ENCODE measurements at places on chromosomes 5 and 9. TPM values are rescaled to one million over a fixed set of nuclear protein-coding genes. Genes with fewer than 3 reads are reported as not detected.

DNA sequence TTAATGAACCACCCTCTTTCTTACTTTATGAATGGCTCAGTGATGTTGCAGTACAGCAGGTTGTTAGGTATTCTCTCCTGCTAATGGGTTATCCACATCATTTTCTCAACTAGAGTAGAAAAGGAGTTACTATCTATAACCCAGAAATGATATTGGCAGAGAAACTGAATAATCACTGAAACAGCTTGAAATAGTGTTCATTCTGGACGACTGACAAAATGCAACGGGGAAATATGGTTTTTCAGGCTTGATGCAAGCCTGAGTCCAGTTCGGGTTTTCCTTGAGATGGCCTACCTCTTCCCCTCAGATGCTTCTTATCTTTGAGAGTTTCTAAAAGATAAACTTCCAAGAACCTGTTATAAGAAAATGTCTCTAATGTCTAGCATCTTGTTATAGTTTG, 187.3 kb downstream of the RAB3C start:
- no peak for DNase-seq

Gene MED22
- total RNA-seq: 34.7 TPM

Gene PCDHB12
- total RNA-seq: not detected

GRCh38 chr9:119160551-119160950, 208.7 kb downstream of the BRINP1 start:
- DNase-seq: no peak

- DNase-seq: no peak
Observed at GRCh38 chr5:178296066-178296465, 63.5 kb upstream of the PHYKPL start.

Gene CDC25C
- 20.2 TPM for total RNA-seq

Gene NOP16
- total RNA-seq: 237 TPM

- DNase-seq: no peak
Observed at GRCh38 chr5:94796586-94796985, 178.1 kb downstream of the SLF1 start.

Gene CA9
- 0.40 TPM for total RNA-seq

DNA sequence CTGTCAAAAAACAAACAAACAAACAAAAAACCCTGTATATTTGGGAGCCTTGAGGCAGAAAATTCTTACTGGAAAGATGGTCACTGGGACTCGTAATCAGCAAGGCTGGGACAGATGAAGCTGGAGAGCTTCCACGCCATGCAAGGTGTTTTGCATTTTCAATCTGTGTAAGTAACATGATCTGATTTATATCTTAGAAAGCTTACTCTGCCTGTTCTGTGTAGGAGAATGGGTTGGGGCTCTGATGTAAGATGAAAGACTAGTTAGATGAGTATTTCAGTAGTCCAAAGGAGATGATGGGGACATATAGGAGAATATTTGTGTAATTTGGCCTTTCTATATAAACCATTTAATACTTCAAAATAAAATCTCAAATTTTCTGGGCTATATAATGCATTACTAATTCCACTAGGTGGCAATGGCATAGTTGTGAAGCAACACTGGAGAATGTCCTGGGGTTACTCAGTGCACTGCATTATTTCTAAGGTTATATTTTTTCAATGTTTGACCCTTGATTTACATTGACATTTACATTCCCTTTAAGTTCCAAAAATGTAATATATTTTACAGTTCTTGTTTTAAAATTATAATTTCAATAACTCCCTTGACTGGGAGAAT, 21.9 kb upstream of the FSD1L start:
- DNase-seq: no peak

Gene DMGDH
- total RNA-seq: not detected

DNA sequence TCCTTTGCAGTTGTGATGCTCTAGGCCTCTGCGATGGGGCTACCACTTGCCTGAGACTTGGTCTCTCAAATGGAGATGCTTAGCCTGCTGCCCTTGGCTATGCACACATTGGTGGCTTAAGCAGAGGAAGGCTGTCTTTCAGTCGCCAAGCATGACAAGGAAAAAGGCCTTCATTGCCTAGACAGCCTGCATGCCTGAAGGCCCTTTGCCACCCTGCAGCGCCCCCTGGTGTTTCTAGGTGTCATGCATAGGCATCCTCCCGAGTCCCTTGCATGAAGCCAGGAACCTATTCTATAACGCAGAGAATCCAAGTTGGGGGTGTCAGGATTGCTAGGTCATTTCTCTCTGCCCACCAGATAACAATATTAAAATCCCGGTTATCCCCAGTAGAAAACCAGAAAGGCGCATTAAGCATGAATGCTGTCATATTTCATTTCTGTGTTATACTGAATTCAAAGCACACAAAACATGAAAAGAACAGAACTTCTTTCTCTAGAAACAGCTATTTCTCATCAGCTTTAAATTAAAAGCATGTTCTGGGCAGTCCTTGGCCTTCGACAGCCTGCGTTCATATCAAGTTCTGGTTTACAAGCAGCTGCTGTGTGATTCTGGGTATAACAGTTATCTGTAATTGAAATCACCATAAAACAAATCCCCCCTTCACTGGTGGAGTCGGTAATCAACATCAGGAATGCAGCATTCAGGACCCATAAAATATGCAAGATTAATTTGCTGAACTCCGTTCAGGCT, 59.7 kb upstream of the TRPC7 start:
- peak; percentile 74 for DNase-seq

DNA sequence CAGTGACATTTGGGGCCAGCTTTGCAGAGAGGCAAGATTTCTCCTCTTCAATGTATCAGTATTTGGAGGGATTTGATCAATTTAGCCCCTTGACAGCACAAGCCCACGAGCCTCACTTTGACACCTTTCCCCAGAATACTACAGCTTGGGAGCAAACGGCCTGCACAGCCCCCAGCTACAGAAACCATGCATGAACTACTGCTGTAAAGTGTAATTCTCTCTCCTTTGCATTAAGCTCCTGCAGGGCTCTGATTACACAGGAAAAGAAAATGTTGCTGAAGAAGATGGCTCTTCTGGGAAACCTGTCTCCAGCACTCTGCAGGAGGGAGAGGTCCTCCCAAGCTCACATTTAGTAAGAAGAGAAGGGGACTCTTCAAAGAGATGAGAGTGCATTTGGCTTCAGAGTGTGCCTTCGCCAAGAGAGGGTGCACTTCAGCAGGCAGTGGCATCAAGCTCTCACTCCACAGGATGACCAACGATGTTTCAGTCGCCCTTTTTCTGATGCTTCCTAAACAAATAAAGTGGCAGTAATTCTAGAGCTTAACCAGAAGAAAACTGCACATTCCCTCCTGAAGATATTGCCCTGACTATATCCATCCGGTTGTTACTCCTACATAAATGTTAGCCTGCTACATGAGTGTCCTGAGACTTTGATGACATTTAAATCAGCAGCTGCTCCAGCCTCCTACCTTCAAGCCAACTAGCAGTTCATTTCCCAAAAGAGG, 272.2 kb downstream of the AUH start:
- DNase-seq: no peak

Gene PCDHB7
- total RNA-seq: not detected

Gene PCDHGC5
- not detected for total RNA-seq

DNA sequence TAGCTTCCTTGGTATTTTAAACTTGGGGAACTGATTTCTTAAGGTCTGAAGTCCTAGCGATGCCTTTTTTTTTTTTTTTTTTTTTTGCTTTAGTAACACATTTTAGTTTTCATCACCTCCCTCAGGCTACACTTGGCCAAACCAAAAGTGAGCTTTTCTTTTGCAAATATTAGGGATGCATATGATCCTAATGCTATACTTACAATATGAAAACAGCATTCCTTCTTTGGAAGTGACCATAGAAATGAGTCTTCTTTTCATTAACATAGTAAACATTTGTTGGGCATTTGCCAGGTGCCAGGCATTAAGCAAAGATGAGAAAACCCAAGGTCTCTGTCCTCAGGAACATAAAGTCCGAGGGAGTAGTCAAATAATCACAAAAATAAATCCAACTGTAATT, 189.8 kb downstream of the ALDH1A1 start:
- no peak for DNase-seq

Gene PLPP7
- 8.1 TPM for total RNA-seq

- peak; percentile 43 for DNase-seq
Observed at GRCh38 chr5:126016256-126016655, 407.0 kb upstream of the GRAMD2B start.

Gene STXBP1
- 87.7 TPM for total RNA-seq

DNA sequence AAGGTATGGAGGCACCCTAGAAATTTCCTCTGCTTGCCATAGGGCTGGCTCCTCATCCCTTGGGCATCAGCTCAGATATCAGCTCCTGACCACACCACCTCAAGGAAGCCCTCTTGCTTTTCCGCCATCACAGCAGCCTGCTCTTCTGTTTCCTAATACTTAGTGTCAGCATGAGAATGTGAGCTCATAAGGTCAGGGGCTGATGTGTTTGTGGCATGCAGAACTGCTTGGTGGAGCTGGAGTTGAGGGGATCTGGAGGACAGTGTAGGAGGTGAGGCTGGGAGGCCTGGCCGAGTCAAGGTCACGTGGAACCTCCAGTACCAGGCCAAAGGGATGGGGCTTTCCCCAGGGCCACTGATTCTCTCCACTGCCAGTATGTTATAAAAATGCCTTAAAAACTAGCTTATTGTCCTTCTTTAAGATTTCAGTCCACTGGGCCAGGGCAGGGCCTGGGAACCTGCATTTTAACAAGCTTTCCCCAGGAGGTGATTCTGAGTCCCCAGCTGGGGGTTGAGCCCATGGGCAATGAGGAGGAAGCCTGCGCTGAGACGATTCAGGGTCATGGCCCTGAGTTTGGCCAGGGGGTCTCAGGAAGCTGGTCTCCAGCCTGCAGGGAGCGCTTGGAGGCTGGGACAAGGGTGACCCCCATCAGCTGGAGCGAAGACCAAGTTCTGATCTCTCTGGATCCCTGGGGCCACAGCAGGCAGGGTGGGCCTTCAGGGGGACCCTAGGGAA, 28.6 kb downstream of the DAB2IP start:
- DNase-seq: no peak

Gene GFI1B
- not detected for total RNA-seq

Gene PCAT7
- 1.2 TPM for total RNA-seq

Gene SOX30
- not detected for total RNA-seq

Gene FGF18
- 11.2 TPM for total RNA-seq

Gene SLC34A1
- total RNA-seq: not detected

Gene CDH12
- total RNA-seq: not detected

- DNase-seq: no peak
Observed at GRCh38 chr9:24616863-24617262, 71.2 kb upstream of the IZUMO3 start.

Gene HTR4
- not detected for total RNA-seq

DNA sequence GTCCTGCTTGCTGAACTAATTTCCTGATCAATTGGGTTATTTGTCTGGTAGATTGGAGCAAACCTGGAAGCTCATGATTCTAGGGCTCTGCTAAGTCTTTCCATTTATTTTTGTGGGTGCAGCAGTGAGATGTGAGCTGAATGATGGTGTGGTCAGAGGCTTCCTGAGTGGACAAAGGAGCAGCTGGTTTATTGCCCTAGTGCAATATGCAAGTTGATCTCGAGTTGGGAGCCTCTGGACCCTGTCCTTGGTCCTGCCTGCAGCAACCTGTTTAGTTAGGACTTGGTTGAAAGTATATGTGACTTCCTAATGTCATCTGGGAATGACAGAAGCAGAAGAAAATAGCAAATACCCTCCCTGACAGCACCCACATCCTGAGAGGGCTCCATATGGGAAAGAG, 4.2 kb upstream of the UNC5A start:
- no peak for DNase-seq

DNA sequence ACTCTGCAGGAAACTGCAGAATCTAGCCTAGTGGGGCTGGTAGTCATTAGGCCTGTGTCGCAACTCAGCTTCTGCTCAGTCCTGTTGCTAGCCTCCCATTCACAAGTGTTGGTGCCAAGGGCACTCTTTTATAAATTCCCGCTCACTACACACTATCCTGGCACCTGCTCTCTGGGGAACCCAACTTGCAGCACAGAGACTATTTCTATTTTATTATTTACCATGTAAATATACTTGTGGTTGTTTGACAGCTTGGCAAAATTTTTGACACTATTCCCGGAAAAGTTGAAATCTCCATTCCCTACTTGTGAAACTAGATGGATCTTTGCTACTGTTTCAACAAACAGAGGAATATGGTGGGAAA, 20.4 kb upstream of the SMC2 start:
- peak; percentile 12 for DNase-seq

Gene WHRN
- total RNA-seq: 2.1 TPM

Gene FGFR4
- 51.3 TPM for total RNA-seq

GRCh38 chr5:154466671-154467070, 11.4 kb downstream of the HAND1 start:
- no peak for DNase-seq

Gene LHX3
- not detected for total RNA-seq

DNA sequence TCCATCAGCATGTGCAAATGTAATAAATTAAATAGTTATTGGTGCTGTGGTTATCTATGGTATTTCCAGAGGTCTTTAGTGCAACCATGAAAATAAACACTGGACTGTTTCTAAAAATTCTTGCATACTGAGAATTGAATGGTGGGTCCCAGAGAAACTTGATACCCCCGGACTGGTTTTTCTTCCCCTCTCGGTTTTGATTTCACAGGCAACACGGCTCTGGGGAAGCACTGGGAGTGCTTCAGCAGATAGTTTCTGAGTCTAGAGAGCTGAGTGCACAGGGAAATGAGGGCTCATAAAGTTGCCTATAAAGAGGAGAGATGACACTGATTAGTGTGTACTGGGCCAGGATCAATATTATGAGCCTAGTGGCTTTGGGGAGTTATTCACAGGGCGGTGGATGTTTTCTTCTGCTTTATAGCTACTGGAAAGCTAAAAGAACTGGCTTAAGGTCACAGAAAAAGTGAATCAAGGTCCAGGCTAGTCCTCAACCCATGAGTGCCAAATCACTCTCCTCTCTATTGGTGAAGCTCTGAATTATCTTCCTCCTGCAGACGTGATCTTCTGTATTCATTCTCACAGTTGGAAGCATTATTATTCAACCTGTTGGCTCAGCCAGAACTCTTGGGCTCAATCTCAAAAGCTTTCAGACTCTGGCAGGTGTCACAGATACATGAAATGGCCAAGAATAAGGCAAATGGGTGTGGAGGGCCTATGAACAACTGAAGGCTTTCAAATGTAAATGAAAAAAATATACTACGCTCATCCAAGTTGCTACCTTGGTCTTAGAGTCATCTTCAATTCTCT, 170.2 kb upstream of the HMHB1 start:
- no peak for DNase-seq

GRCh38 chr5:4862500-4862899, 277.6 kb upstream of the ADAMTS16 start:
- DNase-seq: no peak

Gene IL9
- not detected for total RNA-seq

Measured in MG63 (cell line).